ENCODE measurements at places on chromosomes 2 and 18.
A peak's percentile ranks its signal among the peaks of the same experiment; 100 is the strongest.

- no peak for DNase-seq
Observed at GRCh38 chr2:25724756-25725155, 51.4 kb upstream of the DTNB start.

GRCh38 chr2:221166292-221166691 is 405.8 kb downstream of the EPHA4 start:
- DNase-seq, result no peak

- DNase-seq, result no peak
Observed at GRCh38 chr18:80009661-80010550, 21.5 kb upstream of the TXNL4A start.

- DNase-seq, result no peak
Observed at GRCh38 chr2:69309351-69310110, 77.5 kb downstream of the GFPT1 start.

DNA sequence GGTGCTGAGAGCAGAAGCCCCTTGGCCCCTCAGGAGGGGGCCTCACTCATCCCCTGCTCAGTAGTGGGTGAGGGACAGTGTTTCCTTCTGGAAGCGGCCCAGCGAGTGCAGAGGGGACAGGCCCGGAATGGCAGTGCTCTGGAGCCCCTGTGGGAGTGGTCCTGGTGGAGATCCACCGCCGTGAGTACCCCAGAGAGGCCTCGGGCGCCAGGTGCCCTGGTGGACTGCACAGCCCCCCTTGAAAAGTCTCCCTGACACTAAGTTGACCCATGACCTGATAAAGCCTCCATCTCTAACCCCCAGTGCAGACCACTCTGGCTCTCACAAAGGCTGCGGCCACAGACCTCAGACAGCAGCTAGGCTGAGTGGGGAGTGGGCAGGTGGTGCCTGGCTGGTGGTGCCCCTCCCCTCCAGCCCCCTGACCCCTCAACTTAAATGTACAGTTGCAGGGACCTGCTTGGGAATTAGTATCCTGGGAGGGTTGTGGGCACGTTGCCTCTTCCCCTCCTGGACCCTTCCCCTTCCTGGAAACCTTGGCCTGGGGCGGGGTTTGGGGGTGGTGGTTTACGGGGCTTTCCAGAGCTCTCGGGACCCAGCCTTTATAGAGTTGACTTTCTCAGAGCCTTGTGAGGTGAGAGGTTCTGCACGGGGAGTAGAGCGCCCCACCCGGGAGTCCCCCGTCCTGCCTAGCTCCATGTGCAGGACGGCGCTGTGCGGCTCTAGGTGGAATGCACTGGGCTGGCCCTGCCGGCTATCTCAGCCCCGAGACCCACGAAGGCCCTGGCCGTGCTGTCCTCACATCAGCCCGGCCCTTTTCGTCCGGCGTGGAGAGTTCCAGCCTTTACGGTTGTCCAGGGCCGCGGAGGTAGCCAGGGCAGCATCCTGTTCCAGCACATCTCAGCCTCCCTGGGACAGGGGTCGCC is 62.7 kb downstream of the RTP5 start:
- DNase-seq, result no peak

DNA sequence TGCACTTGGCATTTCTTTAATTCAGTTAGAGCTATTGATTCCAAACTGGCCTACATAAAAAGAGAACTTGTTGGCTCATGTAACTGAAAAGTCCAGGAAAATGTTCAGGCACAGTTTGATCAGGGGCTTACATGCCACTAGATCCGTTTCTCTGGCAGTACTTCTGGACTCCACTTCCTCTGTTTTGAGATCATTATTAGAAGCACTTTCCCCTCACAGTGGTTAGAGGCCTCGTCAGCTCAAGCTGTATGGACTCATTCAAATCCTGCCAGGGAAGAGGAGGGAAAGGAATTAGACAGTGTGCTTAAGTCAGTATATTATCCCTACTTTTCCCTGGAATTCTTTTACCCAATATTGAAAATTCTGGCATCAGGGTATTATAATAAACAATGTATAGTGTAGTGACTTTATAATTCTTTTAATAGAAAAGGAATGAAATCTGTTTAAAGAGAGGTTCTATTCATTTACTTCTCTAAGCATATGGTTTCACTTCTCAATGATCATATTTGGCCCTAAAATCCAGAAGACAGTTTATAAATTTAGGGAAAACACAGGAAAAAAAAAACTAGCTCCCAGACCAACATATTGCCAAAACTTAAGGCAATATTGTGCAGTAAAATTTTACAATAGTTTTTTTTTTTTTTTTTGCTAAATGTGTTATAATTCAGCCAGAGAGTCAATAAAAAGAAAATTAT is 92.0 kb downstream of the ARMC9 start:
- DNase-seq, result no peak

GRCh38 chr2:220593526-220593925 is 966.1 kb downstream of the SLC4A3 start:
- DNase-seq, result no peak

- no peak for DNase-seq
Observed at GRCh38 chr2:185006481-185006880, 408.2 kb downstream of the ZNF804A start.

GRCh38 chr18:6203791-6204190 is 210.9 kb downstream of the L3MBTL4 start:
- DNase-seq, result no peak

- DNase-seq, result no peak
Observed at GRCh38 chr2:19369341-19369955, 11.0 kb upstream of the OSR1 start.

GRCh38 chr2:217988840-217989204 is 14.0 kb downstream of the TNS1 start:
- DNase-seq, result no peak

GRCh38 chr2:121015971-121016485 is 269.0 kb downstream of the TFCP2L1 start:
- no peak for DNase-seq

GRCh38 chr2:100260712-100261620 is 61.3 kb downstream of the LONRF2 start:
- DNase-seq, result peak; percentile 28

DNA sequence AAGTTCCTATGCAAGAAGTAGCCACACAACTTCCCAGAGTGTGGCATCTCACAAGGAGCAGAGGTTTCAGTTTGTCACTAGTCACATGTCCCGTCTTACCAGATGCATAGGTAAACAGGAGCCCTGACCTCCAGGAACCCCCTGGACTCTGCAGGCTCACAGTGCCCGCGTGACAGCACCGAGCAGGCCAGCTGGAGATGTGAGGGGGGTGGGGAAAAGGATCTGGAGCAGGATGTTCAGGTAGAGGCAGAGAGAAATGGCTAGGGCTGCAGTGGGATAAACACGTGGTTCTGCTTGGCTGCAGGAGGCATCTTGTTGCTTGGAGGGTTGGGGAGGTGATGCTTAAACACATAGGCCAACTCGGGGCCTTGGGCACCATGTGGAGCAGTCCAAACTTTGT is 54.2 kb downstream of the IMPA2 start:
- no peak for DNase-seq

DNA sequence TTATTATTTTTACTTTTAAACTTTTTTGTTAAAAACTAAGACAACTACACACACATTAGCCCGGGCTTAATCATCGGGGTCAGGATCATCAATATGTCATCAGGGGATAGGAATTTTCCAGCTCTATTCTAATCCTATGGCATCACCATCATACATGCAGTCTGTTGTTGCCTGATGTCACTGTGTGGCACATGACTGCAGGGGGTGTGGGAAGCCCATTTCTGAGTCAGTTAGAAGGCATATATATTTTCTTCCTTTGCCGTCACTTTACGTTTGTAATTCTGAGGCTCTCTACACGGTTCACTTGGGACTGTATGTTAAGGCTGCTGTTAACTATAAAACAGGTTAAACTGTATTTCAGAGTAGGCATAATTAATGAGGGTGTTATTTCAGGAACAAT is 144.4 kb upstream of the ITGA6 start:
- no peak for DNase-seq

DNA sequence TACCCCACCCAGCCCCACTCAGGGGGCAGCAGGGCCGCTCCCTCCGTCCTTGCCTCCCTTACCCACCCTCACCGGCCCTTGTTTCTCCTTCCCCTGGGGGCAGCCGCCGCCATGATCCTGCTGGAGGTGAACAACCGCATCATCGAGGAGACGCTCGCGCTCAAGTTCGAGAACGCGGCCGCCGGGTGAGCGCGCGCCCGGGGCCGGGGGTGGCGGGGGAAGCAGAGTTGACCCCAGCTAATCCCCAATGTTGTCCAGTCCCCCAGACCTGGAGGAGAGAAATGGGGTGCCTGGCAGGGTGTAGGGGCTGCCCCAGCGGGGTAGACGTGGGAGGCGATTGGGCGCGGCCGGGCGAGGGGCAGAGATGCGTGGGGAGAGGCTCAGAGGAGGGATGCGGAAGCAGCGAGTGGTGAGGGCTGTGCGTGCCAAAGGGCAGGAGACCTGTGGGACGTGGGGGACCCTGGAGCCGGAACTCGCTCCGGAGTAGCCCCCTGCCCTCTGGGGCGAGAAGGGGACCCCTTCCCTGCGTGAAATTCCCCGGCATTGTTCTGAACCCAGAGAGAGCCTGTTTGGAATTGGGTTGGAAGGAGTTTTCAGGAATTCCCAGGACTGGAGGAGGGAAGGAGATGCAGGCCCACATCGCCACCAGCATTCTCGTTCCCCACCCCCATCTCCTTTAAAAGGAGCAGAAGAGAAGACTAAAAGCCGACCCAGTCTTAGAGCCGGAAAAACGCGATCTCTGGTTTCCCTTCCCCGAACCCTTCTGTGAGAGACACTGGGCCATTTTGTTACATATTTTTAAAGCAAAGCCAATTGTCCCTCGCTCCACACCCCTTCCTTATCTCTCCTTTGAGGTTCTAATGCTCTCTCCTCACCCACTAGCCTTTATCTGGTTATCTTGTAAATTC is 625 bp downstream of the ARPC2 start:
- no peak for DNase-seq

DNA sequence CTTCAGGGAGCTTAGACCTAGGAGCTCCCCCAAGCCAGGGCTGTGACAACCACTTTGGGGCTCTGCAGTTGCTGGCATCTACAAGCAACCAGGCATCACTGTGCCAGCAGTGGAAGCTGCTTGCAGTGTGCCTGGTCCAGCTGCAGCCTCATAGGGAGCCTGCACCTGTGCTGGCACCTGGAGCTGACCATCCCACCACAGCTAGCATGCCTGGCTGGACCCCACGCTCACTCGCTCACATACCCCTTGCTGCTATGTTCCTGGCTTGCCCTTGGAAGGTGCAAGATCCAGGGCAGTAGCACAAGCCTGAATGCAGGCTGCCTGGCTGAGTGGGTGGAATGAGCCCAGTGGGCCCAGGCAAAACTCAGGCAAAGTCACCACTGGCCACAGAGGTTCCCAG is 82.5 kb downstream of the ZNF804A start:
- no peak for DNase-seq
